Stimulated activated CD4-positive, alpha-beta T cell treated with anti-CD3 and anti-CD28 coated beads, TNF-alpha, amount 100 ng/mL, for 24 hours (primary cell): ENCODE measurements at places on chromosomes 3 and 15.

GRCh38 chr3:72630969-72631344, 217.3 kb downstream of the SHQ1 start:
- no peak for DNase-seq

GRCh38 chr15:101765772-101766456, 37.4 kb upstream of the OR4F6 start:
- no peak for DNase-seq

GRCh38 chr3:50661321-50661837, 13.3 kb upstream of the DOCK3 start:
- no peak for DNase-seq

DNA sequence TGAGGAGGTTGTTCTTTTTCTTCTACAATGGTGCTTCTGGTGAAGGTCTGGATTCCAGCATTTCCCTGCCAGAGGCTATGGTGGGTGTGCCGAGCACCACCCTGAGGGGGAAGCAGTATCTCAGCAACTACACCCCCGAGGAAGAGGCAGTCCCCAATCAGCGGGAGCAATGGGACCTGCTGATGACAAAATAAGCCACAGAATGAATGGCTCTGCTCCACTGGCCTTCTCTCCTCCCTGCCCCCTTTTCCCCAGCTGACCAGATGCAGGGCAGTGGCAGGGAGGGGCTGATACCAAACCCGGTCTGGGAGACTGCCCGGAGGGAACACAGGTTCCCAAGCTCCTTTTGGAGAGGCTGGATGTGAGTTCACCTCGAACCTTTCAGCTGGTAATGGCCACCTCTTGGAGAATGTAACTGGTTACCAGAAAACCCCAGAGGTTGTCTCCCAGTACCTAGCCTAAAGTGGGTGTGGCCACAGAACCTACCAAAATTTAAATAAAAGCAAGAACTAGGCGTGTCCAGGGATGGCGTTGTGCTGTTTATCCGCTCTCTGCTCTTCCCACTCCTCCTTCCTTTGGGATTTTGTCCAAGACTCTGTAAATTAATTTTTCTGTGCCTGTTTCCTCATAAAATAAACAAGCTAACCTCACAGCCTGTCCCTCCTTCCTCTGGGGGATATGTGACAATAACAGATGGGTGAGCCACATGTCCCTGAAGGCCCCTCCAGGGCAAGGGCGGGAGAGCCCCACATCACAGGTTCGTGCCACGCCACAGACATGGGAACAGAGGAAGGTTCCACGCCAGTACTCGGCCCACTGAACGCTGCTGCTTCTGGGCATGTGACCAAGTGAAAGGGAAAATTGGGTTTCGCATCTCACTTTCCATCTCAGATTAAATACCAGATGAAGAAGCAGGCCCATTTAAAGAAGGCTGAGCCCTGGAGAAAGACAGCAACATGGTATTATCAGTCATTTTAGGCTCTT, 35.1 kb upstream of the SPTBN5 start:
- DNase-seq, result no peak

- no peak for DNase-seq
Observed at GRCh38 chr3:43212914-43213611, 73.3 kb upstream of the SNRK start.

DNA sequence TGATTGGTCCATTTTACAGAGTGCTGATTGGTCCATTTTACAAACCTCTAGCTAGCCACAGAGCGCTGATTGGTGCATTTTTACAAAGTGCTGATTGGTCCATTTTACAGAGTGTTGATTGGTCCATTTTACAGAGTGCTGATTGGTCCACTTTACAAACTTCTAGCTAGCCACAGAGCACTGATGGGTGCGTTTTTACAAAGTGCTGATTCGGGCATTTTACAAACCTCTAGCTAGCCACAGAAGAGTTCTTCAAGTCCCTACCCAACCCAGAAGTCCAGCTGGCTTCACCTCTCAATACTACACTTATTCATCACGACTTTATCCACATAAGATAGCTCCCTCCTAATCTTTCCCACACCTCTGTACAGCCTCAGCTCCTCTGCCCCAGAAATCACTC, 899.8 kb downstream of the TUSC7 start:
- DNase-seq, result no peak

- DNase-seq, result no peak
Observed at GRCh38 chr15:20353966-20354883, 187.4 kb downstream of the GOLGA6L6 start.

DNA sequence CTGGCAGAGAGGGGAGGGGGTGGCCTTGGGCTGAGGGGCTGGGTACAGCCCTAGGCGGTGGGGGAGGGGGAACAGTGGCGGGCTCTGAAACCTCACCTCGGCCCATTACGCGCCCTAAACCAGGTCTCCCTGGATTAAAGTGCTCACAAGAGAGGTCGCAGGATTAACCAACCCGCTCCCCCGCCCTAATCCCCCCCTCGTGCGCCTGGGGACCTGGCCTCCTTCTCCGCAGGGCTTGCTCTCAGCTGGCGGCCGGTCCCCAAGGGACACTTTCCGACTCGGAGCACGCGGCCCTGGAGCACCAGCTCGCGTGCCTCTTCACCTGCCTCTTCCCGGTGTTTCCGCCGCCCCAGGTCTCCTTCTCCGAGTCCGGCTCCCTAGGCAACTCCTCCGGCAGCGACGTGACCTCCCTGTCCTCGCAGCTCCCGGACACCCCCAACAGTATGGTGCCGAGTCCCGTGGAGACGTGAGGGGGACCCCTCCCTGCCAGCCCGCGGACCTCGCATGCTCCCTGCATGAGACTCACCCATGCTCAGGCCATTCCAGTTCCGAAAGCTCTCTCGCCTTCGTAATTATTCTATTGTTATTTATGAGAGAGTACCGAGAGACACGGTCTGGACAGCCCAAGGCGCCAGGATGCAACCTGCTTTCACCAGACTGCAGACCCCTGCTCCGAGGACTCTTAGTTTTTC, 4.9 kb downstream of the ISL2 start:
- DNase-seq, result no peak

GRCh38 chr15:40254452-40254851, 15.6 kb downstream of the PAK6 start:
- no peak for DNase-seq

GRCh38 chr3:33145901-33146580, 32.2 kb downstream of the CRTAP start:
- no peak for DNase-seq

DNA sequence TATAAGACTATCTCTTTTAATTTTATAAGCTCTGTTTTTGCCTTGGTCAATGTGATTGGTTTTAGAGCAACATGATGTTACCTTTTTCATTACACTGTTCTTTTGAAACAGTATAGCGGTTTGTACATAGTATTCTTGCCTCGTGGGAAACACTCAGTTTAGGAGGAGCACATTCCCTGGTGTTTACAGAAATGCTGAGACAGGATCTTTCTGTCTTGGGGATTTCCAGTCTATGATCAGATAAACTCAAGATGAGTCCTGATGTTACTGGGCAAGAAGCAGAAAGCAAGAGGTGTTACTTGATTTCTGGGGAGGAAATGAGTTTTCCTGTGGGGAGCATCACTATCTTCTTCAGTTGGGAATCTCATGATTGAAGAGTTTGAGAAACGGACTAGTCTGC, 2.5 kb downstream of the TMEM266 start:
- no peak for DNase-seq

- peak; percentile 69 for DNase-seq
Observed at GRCh38 chr15:78000091-78000926, 77.2 kb downstream of the TBC1D2B start.

DNA sequence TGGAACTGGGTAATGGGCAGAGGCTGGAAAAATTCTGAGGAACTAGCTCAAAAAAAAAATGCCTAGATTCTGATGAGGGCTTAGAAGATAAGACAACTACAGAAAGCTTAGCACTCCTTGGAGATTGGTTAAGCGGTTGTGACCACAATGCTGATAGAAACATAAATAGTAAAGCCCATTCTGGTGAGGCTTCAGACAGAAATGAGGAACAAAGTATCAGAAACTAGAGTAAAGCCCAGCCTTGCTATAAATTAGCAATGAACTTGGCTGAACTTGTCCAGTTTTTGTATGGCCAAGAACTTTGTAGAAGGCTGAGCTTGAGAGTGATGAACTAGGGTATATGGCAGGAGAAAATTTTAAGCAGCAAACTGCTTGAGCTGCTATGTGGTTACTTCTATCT, 25.4 kb downstream of the GOLGB1 start:
- no peak for DNase-seq
